Dermis microvascular lymphatic vessel endothelial cell (primary cell): ENCODE measurements at places on chromosomes 1 and 21. TPM values are rescaled to one million over a fixed set of nuclear protein-coding genes. Genes with fewer than 3 reads are reported as not detected.

ILDR2 gene
- total RNA-seq = under 0.01 TPM in 1 of 2 replicates, not detected in the other

TSNAX gene
- total RNA-seq = 26.7 and 28.2 TPM in 2 replicates

FAM131C gene
- 0.13 TPM in 1 of 2 replicates, not detected in the other for total RNA-seq

OR2M3 gene
- total RNA-seq = not detected in 2 replicates

S100A7 gene
- not detected in 2 replicates for total RNA-seq

FCRL2 gene
- not detected in 2 replicates for total RNA-seq
